ENCODE measurements at places on chromosomes 6 and 20.

DNA sequence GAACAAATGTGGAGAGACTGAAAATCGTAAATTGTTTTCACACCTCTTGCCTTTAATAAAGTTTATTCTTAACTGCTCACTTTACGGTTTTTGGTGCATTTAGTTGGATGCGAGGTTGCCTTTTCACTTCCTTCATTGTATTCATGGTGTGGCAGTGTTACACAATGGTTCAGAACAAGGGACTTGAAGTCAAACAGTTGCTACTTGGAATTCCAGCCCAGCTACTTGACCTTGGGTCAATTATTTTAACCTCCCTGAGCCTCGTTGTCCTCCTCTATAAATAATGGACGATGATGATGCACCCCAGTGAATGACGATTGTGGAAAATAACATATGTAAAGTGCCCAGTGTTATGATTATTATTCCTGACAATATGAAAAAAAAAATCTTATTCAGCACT, 72.3 kb downstream of the CARMIL1 start:
- no peak for DNase-seq

DNA sequence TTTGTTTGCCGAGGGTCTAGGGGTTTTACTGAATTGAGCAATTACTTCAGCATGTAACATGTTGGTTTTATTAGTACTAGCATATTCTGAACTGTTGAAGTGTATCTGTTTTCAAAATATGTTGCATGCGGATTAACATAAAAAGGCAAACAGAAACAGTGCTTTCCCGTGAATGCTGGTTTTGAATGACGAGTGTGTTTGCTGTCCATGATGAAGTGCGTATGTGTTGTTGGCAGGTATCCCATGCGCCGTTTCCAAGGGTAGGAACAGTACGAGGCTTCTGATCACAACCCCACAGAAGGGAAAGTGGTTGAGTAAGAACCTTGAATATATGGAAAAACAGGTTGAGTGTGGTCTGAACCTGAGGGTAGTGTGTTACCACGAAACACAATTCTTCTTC, 232.9 kb downstream of the SAMD5 start:
- DNase-seq, result no peak

DNA sequence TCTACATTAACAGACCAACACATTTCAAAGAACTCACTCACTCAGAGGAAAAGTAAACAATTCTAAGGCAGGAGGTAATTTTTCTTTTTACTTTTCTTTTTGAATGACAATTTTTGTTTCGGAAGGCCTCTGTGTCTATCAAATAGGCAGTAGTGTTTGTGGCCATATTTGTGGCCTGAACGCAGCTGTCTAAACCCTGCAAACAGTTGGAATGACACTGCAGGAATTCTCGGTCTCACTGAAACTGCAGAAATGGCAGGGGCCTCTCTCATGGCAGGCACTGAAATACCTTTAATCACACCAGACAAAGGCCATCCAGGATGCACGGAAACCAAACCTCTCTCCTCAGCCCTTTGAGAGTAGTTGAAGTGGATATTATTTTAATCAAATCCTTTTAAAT, 30.4 kb downstream of the FYN start:
- DNase-seq, result no peak

GRCh38 chr6:42781546-42781795, 381 bp upstream of the BICRAL start:
- no peak for DNase-seq

GRCh38 chr6:28161410-28162079, 19.9 kb downstream of the ZKSCAN8 start:
- peak; percentile 66 for DNase-seq

- no peak for DNase-seq
These were observed 57.4 kb upstream of the DUSP22 start for GRCh38 chr6:234706-235372.

GRCh38 chr20:6768228-6769140, 998 bp downstream of the BMP2 start:
- DNase-seq, result no peak

GRCh38 chr6:134925800-134926199, 24.1 kb downstream of the ALDH8A1 start:
- no peak for DNase-seq

DNA sequence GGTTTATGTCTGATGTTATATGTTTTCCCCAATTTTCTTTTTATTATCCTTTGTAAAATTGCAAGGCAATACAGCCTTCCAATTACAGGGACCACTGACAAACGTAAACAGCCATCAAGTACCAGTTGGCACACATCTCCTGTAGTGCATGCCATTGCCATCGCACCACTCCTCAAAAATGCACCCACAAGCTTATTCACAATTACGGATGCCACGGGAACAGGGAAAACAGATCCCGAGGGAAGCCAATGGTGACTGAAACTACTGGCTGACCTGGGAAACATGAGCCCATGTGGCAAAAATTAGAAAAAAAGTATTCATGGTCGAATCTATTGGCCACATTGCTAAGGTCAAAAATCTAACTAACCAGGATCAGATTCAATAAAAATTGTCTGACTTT, 395.2 kb downstream of the PAX1 start:
- no peak for DNase-seq

DNA sequence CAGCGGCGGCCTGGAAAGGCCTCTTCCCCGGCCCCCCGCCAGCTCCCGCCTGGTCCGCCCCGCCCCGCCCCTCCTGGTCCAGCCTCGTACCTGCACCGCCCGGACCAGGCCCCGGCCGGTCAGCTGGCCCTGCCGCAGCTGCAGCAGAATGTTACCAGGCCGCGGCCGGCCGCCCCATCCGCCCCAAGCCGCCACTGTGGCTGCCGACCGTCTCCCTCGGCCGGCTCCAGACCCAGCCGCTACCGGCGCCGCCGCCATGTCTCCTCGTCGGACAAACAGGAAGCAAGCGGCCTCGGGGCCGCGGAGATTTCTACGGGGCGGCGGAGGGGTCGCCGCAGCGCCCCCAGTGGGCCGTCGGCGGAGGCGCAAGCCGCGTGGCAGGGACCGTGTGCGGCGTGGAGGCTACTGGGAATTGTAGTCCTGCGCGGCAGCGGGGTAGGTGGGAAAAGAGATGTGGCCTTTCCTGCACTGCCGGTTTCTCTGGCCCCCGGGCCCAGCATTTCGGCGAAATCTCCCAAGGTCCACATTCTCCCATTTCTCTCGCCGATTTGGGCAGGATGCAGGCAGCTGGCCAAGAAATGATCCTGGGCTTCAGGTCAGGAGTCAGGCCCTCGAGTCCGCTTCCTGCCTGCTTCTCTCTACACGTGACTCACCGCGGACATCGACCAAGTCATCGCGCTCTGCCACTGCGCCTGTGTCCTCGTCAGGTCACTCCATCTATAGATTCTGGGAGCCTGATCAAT, at the start of gene TRPC4AP:
Gene TRPC4AP, minus strand, starts transcription at position 284 of the 743 bp plus-strand sequence. Its CDS starts 26 bp downstream, at position 258.
- DNase-seq, result peak; percentile 81

GRCh38 chr20:64151633-64152530, 12.4 kb upstream of the MYT1 start:
- DNase-seq, result no peak

DNA sequence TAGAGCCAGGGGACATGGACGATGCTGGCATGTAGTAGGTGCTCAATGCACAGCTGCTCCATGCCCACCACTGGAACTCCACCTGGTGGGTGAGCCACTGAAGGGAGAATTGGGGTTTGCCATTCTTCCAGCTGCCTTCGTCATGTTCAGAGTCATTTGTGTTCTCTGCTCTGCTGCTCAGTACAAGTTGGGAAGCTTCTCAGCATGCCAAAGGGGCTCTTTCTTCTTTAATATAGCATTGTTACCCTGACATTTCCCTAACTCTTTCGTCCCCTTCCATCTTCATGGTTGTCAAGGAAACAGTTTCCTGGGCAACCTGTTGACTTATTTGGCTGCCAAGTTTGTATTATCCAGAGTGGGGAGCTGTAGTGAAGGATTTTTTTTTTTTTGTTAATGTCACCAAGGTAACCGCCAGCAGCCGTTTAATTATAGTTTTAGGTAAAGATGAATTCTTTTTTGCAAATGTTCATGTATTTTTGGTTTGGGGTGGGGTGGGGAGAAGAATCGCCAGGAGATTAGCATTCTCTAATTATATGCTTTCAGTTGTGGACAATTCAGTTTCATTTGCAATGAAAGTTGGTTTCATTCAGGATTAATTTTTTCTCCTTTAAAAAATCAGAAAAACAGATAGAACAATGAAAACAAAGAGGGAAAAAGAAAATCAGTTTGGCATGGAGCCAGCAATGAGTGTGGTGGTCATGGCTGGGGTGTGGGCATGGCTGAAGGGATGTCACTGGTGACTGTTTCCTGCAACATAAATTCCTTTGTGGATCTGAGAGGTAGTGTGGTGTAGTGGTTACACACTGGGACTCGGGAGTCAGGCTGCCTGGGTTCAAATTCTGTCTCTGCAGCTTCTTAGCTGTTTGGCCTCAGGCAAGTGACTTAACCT, 73.0 kb upstream of the KCNG1 start:
- no peak for DNase-seq

- DNase-seq, result no peak
These were observed 5.8 kb downstream of the FLRT3 start for GRCh38 chr20:14331646-14332045.

DNA sequence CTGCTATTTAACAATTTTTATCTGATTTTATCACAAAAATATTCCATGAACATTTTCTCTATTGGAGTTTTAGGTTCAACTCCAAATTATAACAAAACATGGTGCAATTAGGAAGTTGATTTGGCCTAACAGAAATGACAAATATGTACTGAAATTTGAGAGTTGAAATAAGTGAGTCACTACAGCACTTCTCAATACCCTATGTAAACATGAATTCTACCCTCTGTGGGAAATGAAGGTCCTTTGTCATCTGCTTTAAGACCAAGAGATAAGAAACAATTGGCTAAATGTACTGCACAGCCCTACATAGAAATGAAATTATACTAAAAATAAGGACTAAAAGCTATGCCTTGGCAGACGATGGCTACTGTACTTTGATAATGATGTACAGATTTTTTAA, 86.2 kb upstream of the BEND6 start:
- DNase-seq, result no peak

GRCh38 chr6:150194195-150194594, 51.4 kb downstream of the PPP1R14C start:
- no peak for DNase-seq

DNA sequence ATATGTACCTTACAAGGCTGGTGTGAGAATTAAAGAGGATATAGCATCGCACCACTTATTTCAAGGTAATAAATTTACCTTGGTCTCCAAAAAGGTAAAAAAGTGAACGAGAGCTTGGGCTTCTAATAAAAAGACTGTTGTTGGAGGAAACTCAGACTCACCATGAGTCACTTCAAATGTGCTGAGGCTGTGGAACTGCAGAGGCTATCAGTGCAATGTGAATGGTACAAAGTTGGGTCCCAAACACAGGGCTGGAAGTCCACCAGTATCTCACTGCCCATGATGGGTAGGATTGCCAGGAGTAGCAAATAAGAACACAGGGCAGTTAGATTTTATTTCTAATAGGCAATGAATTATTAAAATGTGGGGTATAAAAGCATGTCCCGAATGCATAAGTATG, 200.6 kb downstream of the MAFB start:
- no peak for DNase-seq

Measured in effector memory CD4-positive, alpha-beta T cell (primary cell).